Type B pancreatic cell (in vitro differentiated cells): ENCODE measurements at places on chromosomes 3 and 15.

- DNase-seq, result no peak
- H3K27me3 ChIP-seq, result peaks cover 10% of the 10 kb centered on the region
- no peaks in the 10 kb centered on the region for H3K36me3 ChIP-seq
- H3K4me1 ChIP-seq, result peaks cover 16% of the 10 kb centered on the region
- H3K27ac ChIP-seq, result no peak overlapping the region
Measured at GRCh38 chr3:126270145-126270811, 86.9 kb downstream of the KLF15 start.

DNA sequence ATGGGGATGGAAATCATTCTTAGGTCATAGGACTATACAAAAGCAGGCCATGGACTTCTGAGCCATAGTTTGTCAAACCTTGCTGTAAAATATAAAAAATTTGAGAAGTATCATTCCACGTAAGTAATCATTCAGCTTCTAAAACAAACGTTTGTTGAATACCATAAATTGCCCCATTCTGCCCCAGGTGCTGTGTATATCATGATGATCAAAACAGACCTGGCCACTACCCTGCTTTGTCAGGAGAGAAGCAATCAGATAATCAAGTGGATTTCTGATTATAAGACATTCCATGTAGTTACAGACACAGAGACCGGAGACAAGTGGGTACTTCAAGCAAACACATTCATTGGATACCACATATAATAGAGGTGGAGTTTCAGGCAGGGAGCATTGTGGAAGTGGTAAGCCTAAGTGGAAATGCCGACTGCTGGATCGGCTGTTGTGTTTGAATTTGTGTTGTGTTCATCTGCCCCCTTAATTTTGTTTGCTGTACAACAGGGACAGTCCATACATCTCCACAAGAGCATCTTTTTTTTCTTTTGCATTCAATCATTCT is 61.7 kb downstream of the TGFBR2 start:
- peaks cover 38% of the 10 kb centered on the region for H3K36me3 ChIP-seq
- no peak for DNase-seq
- H3K4me1 ChIP-seq, result peaks cover 12% of the 10 kb centered on the region

- no peaks in the 10 kb centered on the region for H3K4me1 ChIP-seq
- H3K27me3 ChIP-seq, result peaks cover 7% of the 10 kb centered on the region
- no peak overlapping the region for H3K27ac ChIP-seq
- DNase-seq, result no peak
- H3K36me3 ChIP-seq, result no peaks in the 10 kb centered on the region
Measured at GRCh38 chr3:22496641-22497040, 706.5 kb upstream of the UBE2E2 start.

DNA sequence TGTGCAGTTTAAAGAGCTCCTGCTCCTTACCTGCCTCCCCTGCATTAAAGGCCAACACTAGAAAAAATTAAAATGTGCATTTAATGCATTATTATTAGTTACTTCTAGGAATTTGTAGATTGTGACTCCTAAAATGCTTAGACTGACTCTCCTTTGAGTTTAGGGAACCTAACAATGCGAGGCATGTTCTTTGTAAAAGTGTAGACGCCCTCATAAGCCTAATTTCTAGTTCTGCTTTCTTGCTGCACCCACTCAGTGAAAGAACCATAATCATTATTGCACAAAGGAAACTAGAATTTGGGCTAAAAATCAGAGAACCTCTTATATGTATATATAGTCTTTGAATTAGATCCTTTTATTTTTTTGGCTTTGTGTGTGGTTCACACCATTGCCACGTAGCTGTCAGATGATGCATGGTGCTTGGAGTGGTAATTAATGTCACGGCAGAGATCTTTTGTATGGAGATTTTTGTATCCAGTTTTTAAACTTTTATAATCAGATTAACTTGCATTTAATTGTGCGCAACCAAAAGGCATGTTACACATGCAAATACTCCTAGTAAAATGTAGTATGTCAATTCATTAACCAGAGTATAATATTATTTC is 710 bp downstream of the ABHD10 start:
- no peak for DNase-seq
- peaks cover 25% of the 10 kb centered on the region for H3K4me1 ChIP-seq
- no peaks in the 10 kb centered on the region for H3K27me3 ChIP-seq
- H3K36me3 ChIP-seq, result peaks cover 5% of the 10 kb centered on the region
- H3K4me3 ChIP-seq, result peak overlapping the region; percentile 93

- no peaks in the 10 kb centered on the region for H3K36me3 ChIP-seq
- peaks cover 20% of the 10 kb centered on the region for H3K4me1 ChIP-seq
- no peak overlapping the region for H3K27ac ChIP-seq
- DNase-seq, result no peak
- no peaks in the 10 kb centered on the region for H3K27me3 ChIP-seq
- H3K4me3 ChIP-seq, result no peak overlapping the region
Measured at GRCh38 chr3:150300852-150301517, 107.1 kb upstream of the TSC22D2 start.

DNA sequence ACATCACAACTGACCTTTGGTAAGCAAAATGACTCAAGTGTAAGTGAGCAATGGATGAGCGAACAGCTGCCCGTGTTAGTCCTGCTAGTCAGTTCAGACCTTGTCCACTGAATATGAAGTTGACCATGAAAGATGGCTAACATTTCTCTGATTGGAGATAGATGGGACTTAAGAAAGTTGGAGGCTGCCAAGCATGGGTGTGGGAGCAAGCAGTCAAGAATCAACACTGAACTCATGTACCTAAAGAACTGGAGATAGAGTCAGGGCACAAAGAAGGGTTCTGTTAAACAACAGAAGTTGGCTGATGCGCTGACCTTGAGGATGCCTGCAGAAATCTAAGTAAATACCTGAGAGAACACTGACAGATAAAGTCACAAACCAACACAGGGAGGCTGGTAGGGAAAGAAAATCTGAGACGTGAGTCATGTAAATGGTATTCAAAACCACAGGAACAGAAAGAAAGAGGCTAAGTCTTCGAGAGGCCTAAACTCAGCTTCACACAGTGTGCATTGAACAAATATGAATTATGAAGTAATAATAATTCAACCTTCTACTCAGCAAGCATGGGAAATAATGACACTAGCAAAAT is 30.7 kb upstream of the ANPEP start:
- no peak overlapping the region for H3K4me3 ChIP-seq
- peak overlapping the region; percentile 62 for H3K27ac ChIP-seq
- DNase-seq, result no peak
- H3K4me1 ChIP-seq, result no peaks in the 10 kb centered on the region
- peaks cover 39% of the 10 kb centered on the region for H3K36me3 ChIP-seq

DNA sequence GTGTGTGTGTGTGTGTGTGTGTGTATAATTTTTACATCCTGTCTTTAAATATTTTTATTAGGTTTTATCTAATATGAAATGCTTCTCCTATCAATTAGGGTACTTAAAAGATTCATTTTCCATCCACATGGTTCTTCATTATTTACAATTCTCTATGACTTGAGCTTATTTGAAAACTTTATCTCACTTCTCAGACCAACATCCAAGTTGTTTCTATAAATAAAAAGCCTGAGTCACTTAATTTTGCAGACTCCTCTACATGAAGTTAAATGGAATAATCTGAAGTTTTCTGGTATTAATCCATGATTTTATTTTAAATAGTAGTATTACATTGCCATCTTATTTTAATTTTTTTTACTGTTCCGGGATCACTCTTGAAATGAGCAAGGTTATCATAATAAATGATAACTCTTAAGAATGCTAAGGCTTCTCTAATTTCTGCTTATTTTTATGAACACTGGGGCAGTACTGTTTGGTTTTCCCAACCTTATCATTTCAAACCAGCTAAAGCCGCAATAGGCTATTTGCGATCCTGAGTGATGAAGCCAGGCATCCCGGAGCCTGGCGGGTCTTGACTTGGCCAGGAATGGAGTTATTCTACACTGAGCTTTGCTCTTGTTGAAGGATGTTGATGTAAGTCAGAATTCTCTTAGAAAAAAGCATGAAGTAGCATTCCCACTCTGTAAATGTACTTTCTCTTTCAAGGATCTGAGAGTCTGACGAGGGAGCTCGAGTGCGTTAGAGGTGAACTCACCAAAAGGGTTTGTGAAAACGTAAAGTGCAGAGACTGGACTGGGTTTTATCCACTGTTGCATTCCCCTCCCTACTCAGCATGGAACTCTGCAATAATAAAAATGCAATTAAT is 220.2 kb upstream of the LRTM1 start:
- no peak for DNase-seq
- H3K4me1 ChIP-seq, result peaks cover 11% of the 10 kb centered on the region
- H3K27me3 ChIP-seq, result peaks cover 32% of the 10 kb centered on the region

- H3K36me3 ChIP-seq, result peaks cover 31% of the 10 kb centered on the region
- no peaks in the 10 kb centered on the region for H3K27me3 ChIP-seq
- no peak for DNase-seq
- no peak overlapping the region for H3K27ac ChIP-seq
- H3K4me1 ChIP-seq, result peaks cover 2% of the 10 kb centered on the region
Measured at GRCh38 chr3:188505151-188505550, 351.2 kb downstream of the LPP start.

DNA sequence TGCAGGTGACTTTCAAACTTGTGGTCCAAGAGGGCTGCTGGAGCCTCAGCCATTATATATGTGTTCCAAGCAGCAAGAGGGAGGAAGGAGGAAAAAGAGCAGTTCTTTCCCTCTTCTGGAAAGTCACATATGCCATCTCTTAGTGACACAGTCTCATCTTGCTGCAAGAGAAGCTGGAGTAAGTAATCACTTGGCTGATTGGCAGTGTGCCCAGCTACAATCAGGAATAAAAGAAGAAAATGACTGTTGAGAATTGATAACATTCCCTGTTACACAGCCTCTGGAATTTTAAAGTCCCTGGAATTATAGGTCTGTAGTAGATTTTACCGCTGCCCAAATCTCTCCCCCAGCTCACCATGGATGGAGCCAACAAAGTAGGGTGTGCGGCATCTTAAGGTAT is 31.4 kb upstream of the LYZL4 start:
- H3K4me3 ChIP-seq, result no peak overlapping the region
- peaks cover 58% of the 10 kb centered on the region for H3K27me3 ChIP-seq
- H3K36me3 ChIP-seq, result no peaks in the 10 kb centered on the region
- no peaks in the 10 kb centered on the region for H3K4me1 ChIP-seq

DNA sequence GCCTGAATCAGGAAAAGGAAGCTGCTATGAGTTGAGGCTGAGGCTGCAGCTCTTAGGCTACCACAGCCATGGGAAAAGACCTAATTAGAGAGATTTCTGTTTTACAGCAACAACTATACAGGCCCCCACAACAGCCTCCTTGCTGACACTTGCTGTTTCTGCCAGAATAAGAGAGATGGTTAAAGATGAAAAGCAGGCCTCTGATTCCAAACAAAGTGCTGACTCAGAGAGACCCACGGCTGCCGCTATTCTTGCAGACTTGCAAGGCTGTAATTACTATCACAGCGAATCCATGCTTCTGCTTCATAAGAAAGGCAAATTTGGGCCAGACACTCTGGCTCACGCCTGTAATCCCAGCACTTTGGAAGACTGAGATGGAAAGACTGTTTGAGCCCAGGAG is 41.8 kb downstream of the MCF2L2 start:
- H3K27me3 ChIP-seq, result no peaks in the 10 kb centered on the region
- no peak overlapping the region for H3K4me3 ChIP-seq
- DNase-seq, result no peak
- H3K4me1 ChIP-seq, result peaks cover 9% of the 10 kb centered on the region

DNA sequence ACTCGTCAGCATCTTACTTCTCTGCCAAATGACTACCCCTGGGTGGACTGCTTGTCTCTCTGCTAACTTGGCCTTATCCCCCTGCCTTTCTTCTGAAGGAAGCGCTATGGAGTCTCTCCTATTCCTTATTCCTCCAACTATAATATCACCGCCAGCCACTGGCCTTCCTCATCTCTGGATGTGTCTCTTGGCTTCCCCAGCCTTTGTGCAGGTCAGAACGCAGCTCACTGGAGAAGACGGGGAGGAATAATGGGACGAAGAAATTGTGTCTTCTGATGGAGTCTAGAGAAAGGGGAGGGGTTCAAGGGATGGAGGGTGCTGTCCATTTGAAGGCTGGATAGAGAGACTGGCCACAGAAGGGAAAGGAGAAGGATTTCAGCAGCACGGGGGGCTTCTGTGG is 16.9 kb downstream of the ITGA11 start:
- peak; percentile 37 for DNase-seq
- H3K36me3 ChIP-seq, result no peaks in the 10 kb centered on the region
- H3K27ac ChIP-seq, result no peak overlapping the region
- H3K27me3 ChIP-seq, result no peaks in the 10 kb centered on the region

- H3K27me3 ChIP-seq, result no peaks in the 10 kb centered on the region
- no peak for DNase-seq
Measured at GRCh38 chr3:31620656-31621055, 87.9 kb downstream of the STT3B start.

- H3K27me3 ChIP-seq, result no peaks in the 10 kb centered on the region
- H3K4me3 ChIP-seq, result no peak overlapping the region
- no peak overlapping the region for H3K27ac ChIP-seq
- H3K36me3 ChIP-seq, result peaks cover 28% of the 10 kb centered on the region
Measured at GRCh38 chr3:131491775-131492174, 11.0 kb downstream of the MRPL3 start.

DNA sequence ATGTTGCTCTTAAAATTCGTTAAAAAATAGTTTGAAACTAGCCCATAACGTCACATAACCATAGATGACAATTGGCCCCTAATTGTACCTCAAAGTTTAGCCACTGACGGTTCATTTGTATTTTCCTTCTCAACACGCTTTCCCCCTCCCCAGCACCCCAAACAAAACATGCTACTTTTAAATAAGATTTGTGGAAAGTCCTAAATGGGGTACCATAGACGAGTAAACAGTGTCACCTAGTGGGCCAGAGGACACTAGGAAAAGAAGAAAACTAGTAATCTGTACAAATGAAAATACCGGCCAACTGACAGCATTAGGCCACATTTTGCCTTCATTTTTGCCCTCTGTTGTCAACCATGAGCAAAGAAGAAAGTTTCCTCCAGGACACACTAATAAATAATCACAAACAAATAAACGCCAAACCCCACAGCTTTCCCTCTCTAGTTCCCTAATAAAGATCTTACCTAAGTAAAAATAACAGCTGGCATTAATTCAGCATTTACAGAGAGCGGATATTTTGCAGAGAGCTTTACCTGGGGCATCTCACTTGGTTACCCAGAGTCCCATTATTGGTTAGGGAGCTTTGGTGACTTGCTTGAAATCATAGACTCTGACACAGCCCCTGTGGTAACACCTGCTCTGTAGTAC is 175.1 kb upstream of the ATP11B start:
- DNase-seq, result no peak
- no peaks in the 10 kb centered on the region for H3K27me3 ChIP-seq
- peak overlapping the region; percentile 27 for H3K4me3 ChIP-seq
- peaks cover 12% of the 10 kb centered on the region for H3K4me1 ChIP-seq
- no peaks in the 10 kb centered on the region for H3K36me3 ChIP-seq

DNA sequence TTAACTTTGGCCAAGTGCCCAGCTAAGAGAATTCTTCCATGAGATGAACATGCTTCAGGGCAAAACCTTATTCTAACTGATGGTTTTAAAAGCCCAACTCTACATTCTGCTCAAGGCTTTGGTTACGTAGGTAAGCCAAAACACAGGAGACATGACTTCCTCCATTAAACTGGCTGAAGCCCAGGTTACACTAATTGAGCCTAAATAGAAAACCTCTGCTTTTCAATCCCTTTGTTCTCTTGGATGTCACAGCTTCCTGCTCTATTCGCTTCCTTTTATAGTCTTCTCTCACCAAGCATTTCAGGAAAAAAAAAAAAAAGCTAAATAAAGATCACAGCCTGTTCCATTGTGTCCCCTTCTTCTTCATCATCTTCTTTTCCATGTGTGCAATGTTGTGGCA is 420.4 kb downstream of the TIGIT start:
- no peak overlapping the region for H3K4me3 ChIP-seq
- no peaks in the 10 kb centered on the region for H3K36me3 ChIP-seq
- peaks cover 19% of the 10 kb centered on the region for H3K4me1 ChIP-seq
- no peak overlapping the region for H3K27ac ChIP-seq
- H3K27me3 ChIP-seq, result no peaks in the 10 kb centered on the region

GRCh38 chr3:136559896-136560295 is 192.3 kb downstream of the STAG1 start:
- H3K36me3 ChIP-seq, result peaks cover 10% of the 10 kb centered on the region
- H3K27me3 ChIP-seq, result no peaks in the 10 kb centered on the region
- DNase-seq, result no peak
- peaks cover 6% of the 10 kb centered on the region for H3K4me1 ChIP-seq
- no peak overlapping the region for H3K27ac ChIP-seq
- no peak overlapping the region for H3K4me3 ChIP-seq
